ENCODE measurements at places on chromosomes 4 and X. TPM values are rescaled to one million over a fixed set of nuclear protein-coding genes. Genes with fewer than 3 reads are reported as not detected.
A peak's percentile ranks its signal among the peaks of the same experiment; 100 is the strongest.

PROM1 gene
- 28.9 TPM for total RNA-seq

DNA sequence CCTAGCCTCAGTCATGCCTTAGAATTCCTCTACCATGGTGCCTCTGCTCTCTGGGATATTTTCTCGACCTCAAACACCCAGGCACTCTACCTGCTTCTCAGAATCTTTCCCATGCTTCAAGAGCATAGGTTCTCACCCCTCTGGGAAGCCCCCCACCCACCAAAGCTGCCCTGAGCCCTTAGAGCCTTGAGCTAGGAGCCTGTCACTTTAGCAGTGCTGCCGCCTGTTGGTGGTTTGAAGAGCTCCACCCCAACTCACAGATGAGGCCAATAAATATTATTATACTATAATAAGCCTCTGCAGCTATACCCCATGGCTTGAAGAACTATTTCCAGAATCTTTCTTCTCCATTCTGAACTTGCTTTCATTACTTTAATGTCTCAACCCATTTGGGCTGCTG lies 109.7 kb downstream of the RTL5 start:
- peak; percentile 68 for DNase-seq

TCEAL2 gene
- total RNA-seq = 20.5 TPM

PDCL2 gene
- total RNA-seq = not detected

DNA sequence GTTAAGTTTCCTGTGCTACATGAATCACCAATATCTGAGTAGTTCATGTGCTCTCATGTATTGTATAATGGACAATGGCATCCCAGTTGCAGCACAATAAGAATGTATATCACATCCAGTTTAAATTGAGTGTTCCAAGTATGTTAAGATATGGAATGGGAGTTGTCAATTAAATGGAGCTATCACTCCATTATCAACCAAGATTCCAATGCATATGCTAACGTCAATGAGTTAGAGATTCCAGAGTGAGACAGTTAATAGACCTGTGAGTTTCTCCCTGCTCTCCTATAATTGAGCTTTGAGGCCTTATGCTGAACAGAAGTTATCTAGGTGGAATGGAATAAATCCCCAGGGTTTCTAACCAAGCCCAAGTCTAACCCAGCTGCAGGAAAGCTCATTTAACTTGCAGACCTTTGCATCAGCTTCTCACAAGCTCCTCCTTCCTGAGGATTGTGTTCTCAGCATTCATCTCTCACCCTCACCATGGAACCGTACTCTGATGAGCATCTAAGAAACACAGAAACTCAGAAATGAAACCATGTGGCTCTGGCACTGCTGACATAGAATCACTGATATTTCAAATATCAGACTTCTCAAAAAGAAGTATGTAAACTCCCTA lies 84.8 kb downstream of the TIGD2 start:
- no peak for DNase-seq
